Astrocyte of the spinal cord (primary cell): ENCODE measurements at places on chromosomes 3 and 15.

- no peak for DNase-seq
Observed at GRCh38 chr3:70747847-70748246, 435.4 kb upstream of the MDFIC2 start.

DNA sequence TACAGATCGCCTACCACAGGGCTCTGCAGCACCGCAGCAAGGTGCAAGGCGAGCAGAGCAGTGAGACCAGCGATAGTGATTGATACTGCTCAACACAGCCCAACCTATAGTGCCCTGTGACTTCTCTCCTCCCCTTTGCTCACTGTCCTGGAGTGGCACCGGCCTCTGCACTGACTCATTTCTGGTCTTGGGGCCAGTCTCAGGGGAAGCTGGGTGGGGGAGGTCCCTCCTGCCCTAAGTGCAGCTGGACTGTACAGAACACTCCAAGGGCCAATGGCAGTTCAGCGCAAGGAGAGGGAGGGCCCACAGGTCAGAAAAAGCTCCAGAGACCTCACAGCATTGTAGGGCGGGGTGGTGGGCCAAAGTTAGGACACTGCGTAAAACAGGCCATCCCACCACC, 2.5 kb upstream of the OGG1 start:
- peak; percentile 33 for DNase-seq

GRCh38 chr3:66297900-66298299, 77.1 kb downstream of the SLC25A26 start:
- DNase-seq: peak; percentile 80

GRCh38 chr3:21269882-21270281, 481.1 kb downstream of the ZNF385D start:
- DNase-seq: no peak

DNA sequence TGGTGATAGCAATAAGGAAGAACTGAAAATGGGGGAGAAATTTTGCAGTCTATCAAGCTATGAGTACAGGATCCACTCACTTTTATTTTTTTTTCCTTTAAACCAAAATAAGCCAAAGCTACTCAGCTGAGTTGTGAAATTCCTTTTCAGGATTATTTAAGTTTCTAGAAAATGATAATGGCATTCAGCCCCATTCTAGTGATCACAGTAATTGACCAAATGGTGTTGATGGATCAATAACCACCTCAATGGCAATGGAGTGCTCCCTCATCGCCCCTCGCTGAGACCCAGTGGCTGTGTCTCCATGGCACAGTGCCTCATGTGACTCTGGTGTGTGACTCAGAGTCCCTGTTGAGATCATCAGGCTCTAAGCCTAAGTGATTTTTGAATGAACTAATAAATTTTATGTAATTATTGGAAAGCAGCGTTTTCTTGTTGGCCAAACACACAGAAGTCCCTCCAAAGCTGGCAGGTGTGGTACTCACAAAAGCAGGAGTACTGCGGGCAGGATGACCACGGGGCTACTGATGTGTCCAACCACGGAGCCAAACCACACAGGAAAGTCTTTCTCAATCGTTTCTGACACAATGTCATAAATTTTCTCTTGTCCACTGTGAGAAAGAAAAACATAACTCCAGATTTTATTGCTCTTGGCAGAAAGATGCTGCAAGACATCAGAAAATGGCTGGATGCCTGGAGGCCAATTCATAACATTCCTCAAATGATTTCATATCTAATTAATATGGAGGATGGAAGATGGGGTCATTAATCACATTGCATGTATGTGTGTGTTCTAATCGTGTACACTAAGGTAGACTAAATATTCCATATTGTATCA, 14.4 kb upstream of the STARD5 start:
- DNase-seq: peak; percentile 89
